Activated CD8-positive, alpha-beta memory T cell treated with anti-CD3 and anti-CD28 coated beads, Interleukin-2, amount 50 U/mL, for 48 hours (primary cell): ENCODE measurements at places on chromosomes 1 and 21.

- DNase-seq: no peak
Measured at GRCh38 chr1:64318428-64318827, 115.0 kb downstream of the UBE2U start.

GRCh38 chr1:1783320-1783719, 5.0 kb upstream of the NADK start:
- DNase-seq: no peak

- DNase-seq: no peak
Measured at GRCh38 chr1:205191622-205192021, 19.9 kb downstream of the DSTYK start.

GRCh38 chr1:98081944-98082343, 161.1 kb upstream of the DPYD start:
- DNase-seq: no peak

DNA sequence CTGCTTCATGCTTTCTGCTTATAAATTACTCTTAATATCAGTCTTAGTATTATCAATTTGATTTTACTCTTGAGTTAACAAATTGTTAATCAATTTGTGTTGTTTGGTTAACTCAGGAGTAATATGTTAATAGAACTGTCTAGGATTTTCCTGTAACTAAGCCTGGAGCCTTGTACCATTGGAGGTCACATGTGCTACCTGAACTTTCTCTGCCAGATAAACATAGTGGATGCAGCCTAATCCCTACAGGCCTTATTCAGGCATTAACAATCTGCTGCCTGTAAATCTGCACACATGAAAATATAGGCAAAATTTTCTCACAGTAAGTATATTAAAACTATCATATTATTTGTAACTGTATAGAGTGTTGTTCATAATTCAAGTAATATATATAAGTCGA, 47.1 kb upstream of the TMPRSS2 start:
- no peak for DNase-seq

DNA sequence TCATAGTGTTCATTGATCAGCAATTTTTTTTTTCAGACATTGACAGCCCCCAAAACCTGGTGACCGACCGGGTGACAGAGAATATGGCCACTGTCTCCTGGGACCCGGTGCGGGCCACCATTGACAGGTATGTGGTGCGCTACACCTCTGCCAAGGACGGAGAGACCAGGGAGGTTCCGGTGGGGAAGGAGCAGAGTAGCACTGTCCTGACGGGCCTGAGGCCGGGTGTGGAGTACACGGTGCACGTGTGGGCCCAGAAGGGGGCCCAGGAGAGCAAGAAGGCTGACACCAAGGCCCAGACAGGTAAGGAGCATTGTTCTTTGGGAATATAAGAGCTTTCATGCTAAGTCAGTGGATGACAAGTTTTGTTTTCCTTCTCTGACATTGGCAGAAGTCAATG, 49.3 kb downstream of the TNN start:
- DNase-seq: no peak
